ENCODE measurements at places on chromosomes 3 and 15. TPM values are rescaled to one million over a fixed set of nuclear protein-coding genes. Genes with fewer than 3 reads are reported as not detected.

Gene LIPC
- total RNA-seq: 1.2 TPM

Gene AGBL1
- total RNA-seq: 0.21 TPM

DNA sequence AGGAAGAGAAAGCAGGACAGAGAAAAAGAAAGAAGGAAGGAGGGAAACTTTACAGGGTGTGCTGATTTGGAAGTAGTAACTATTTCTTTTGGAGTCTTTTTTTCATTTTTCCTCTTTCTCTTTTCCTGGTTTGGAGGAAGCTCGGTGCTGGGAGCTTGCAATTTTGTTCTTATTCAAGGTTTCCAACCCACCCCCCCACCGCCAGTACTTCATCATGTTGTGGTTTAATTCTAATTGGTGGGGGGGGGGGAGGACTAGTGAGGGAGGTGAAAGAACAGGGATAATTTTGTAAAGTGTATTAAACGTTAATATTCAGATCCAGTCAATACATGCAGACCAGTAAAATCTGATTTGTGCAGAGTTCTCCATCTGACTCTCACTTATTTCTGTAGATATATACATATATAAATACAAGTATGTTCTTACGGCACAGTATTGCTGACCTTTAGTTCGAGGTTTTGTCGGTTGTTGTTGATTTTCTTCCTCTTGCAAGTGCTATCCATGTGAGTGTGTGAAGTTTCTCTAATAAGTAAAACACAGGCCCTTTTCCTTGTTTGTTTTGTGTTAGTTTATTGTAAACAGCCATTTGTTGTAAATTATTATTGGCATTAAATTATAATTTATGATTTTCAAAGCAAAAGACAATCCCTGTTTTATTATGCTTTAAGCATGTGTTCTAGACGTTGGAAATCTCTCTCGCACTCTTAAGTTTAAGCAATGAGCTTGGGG is 9.3 kb downstream of the NR2F2 start:
- DNase-seq: peak; percentile 46

Gene WDR72
- not detected for total RNA-seq

GRCh38 chr3:122055215-122055614 is at the start of gene CD86:
Gene CD86 (plus strand): TSS chr3:122055362. CDS start chr3:122055490, 128 bp downstream.
- no peak for DNase-seq

- DNase-seq: peak; percentile 93
Observed at GRCh38 chr15:99447497-99448371, 118.0 kb upstream of the MEF2A start.

DNA sequence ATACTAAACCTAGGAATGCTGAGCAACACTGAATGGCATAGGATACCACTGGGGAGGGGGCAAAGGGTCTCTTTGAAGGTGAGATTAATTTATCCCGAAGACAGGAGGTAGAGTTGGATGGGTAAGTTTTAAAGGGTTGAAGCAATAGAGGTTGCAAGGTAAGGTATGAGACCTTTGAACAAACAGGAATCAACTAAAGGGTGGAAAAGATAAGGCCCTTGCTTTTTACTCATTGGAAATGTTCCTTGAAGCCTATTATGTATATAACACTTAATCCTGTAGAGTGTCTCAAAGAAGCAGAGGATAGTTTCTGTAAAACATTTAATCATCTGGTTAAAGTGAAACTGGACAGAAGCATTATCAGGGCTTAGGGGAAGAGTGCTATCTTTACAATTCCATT is 5.7 kb downstream of the ABHD5 start:
- no peak for DNase-seq

Gene GALNT15
- 0.91 TPM for total RNA-seq

- DNase-seq: no peak
Observed at GRCh38 chr3:135995766-135996165, 30.2 kb downstream of the PPP2R3A start.

- DNase-seq: no peak
Observed at GRCh38 chr15:80404761-80405553, 775 bp downstream of the ARNT2 start.

DNA sequence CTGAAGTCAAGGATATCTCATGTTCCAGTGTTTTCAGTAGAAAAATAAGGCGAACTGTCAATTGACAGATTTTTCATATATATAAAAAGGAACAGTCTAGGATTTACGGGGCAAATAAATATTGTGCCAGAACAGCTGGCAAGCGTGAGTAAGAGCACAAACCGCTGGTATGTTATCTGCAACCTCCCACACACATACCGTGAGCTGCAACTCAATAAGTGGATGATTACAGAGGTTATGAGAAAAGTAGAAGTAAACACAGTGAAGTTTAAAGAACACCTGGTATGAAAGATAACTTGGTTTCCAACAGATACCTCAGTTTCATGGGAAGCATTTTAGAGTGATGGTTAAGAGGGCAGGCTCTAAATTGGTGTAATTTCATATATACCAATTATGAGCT is 733.4 kb downstream of the TUSC7 start:
- peak; percentile 9 for DNase-seq

GRCh38 chr3:133992381-133992780 is 37.3 kb downstream of the SLCO2A1 start:
- no peak for DNase-seq

GRCh38 chr3:22115581-22115980 is 364.6 kb upstream of the ZNF385D start:
- no peak for DNase-seq

DNA sequence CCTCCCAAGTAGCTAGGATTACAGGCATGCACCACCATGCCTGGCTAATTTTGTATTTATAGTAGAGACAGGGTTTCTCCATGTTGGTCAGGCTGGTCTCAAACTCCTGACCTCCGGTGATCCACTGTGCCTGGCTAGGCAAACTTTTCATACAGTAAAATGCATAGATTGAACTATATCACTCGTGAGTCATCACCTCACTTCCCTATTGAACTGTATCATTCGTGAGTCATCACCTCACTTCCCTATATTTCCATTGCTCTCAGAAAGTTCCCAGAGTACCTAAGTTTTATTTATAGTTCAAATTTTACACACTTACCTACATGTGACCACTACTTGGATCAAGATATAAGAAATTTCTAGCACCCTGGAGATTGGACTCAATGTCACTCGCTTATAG is 73.6 kb upstream of the ACAD9 start:
- no peak for DNase-seq

- no peak for DNase-seq
Observed at GRCh38 chr3:157573780-157574378, 70.7 kb upstream of the VEPH1 start.

DNA sequence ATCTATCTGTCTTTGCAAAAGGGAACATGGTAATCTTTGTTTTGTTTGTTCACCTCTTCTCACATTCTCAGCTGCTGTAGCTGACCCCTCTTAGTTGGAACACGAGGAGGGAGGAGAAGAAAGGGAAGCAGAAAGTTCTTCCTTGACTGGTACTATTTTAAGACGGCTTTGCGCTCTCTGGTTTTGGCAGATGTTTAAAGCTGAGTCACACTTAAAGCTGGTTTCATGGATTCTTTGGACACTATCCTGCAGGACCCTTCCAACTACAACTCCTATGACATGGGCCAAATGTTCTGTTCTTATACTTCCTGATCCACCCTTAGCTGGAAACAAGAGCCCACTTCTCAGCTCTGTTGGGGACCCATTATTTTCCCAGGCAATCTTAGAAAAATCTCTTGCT is 40.6 kb upstream of the FXR1 start:
- peak; percentile 96 for DNase-seq

Gene CLEC3B
- total RNA-seq: 0.75 TPM

- DNase-seq: peak; percentile 71
Observed at GRCh38 chr15:97903971-97904572, 56.4 kb upstream of the ARRDC4 start.

- peak; percentile 89 for DNase-seq
Observed at GRCh38 chr3:142028243-142028777, 121.0 kb downstream of the TFDP2 start.

Gene CCR5
- total RNA-seq: not detected

Gene SERPINI2
- total RNA-seq: not detected

Gene ROBO1
- total RNA-seq: 18.7 TPM

Gene WNT5A
- total RNA-seq: 35.5 TPM

Gene PLA2G4D
- total RNA-seq: not detected

- DNase-seq: no peak
Observed at GRCh38 chr3:188697127-188697526, 474.6 kb upstream of the TPRG1 start.

Gene PPCDC
- total RNA-seq: 7.5 TPM

Gene MRPL3
- 130 TPM for total RNA-seq

- no peak for DNase-seq
Observed at GRCh38 chr3:10340476-10340875, 19.6 kb upstream of the SEC13 start.
